ENCODE measurements at places on chromosomes 12 and 14. TPM values are rescaled to one million over a fixed set of nuclear protein-coding genes. Genes with fewer than 3 reads are reported as not detected.
A peak's percentile ranks its signal among the peaks of the same experiment; 100 is the strongest.

ACSM4 gene
- total RNA-seq, result not detected

HOXC11 gene
- not detected for total RNA-seq

KCNK10 gene
- not detected for total RNA-seq

DNA sequence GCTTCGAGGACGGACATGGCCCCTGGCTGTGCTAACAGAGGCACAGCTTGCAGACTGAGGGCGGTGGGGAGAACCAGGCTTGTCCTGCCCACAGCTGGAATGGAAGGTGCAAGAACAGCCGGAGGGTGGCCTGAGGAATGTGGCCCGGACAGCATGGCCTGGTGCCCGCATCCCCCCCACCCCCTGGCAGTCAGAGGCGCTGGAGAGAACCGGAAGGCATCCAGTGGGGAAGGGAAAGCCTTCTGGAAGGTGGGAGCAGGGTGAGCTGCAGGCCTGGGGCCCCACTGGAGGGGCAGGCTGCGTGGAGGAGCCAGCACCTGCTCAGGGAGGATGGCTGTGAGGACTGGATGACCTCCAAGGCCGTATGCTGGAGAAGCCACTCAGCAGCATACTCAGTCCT is 8.1 kb upstream of the CYP46A1 start:
- DNase-seq, result no peak

GRCh38 chr12:58888131-58888783 is 32.0 kb downstream of the LRIG3 start:
- no peak for DNase-seq

DNA sequence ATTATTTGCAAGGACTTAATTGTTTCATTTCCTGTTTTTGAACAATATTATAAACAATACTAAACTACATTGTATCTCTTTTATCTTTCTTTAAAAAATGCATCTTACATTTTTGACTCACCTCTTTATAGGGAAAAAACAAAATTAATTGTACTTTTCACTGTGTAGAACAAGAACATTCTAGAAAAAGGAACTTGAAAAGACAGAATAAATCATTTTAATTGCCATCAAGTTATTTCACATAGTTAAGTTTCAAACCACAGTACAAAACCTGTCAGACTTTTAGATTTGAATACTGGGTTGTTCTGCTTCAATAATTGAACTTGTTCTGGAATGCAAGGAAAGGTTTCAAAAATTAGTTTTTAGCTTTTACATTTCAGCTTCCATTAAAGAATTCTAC is 50.0 kb downstream of the SLC38A6 start:
- DNase-seq, result no peak

CLEC14A gene
- not detected for total RNA-seq

- DNase-seq, result no peak
Observed at GRCh38 chr14:101073598-101073965, 170.1 kb upstream of the RTL1 start.

ENO2 gene
- 85.6 TPM for total RNA-seq

GRCh38 chr12:81207664-81208063 is 129.8 kb downstream of the ACSS3 start:
- no peak for DNase-seq

LRRC43 gene
- not detected for total RNA-seq

DNA sequence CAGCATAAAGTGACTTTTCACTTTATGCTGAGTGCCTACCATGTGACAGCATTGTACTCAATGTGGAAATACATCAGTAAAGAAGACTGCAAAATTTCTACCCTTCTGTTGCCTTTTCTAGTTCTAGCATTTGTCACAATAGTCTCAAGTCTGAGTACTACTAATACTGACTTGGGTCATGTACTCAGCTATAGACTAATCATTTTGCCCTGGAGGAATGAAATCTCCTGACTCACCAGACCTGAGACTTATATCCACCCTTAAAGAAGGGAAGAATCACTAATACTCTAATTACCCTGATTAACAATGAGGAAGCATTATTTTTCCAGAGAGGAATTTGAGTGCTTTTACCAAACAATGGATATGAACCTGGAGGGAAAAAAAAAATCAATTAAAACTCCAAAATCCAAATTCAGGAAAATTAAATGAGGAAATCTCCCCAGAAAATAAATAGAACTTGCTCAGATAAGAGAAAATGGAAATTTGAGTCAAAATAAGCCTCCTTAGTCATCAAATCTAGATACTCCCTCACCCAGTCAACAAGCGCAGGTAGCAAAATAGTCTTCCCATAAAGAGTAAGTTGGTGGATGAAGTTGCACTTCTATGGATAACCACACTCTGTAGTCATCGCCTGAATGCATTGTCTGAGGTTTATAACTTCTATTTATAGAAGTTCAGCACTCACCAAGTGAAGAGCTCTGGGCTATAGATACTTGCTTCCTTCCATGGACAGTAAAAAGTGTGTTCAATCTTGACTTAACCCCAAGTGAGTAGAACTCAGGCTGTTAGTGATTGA is 386.6 kb downstream of the SYT1 start:
- no peak for DNase-seq

DNA sequence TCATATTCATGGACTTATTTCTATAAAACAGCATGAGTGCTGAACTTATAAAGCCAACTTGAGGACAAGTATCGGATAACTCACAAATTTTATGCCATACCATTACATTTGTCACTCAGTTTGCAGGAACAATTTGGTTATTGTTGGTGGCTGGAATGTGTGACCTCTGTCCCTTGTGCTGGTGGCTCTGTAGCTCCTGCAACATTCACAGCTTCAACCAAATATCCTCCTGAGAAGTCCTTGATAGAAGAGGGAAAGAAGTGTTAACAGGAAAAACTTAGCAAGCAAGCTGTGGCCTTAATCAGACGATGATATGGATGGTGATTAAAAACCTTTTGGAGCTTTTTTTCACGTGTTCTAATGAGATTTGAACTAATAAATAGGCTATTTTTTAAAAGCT is 61.0 kb upstream of the DNM1L start:
- no peak for DNase-seq

- DNase-seq, result no peak
Observed at GRCh38 chr12:80977346-80977745, 39.6 kb upstream of the LIN7A start.

DNA sequence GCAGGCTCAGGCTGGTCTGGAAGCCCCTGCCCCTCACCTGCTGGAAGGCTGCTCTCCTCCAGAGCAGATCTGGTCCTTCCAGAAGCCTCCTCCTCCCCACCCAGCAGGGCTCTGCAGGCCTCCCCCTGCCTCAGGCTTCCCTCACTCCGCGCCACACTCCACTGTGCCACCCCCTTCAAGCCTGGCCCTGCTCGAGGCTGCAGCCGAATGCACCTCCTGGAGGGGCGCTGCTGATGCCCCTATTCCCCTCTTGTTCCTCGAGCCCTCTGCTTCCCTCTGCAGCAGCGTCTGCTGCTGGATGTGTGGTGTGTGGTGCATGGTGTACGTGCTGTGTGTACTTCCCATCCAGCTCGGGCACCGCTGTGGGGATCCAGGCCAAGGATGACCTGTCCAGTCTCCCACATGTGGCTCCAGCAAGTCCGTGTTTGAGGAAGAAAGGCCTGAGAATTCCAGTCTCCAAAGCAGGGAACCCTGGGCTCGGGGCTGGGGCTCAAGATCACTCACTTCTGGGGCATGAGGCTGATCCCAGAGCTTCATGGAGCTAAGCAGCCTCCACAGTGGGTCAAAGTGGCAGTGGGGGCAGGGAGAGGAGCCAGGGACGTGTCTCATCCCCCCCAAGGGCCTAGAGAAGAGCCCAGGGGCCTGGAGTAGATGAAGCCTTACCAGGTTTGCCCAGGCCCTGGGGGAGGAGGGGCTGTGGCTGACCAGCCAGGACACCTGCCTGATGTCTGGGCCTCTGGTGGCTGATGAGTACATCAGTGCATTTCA is 136.0 kb upstream of the C14orf180 start:
- no peak for DNase-seq

GRCh38 chr14:21382886-21383847 is 652 bp downstream of the SUPT16H start:
- DNase-seq, result peak; percentile 72

DNA sequence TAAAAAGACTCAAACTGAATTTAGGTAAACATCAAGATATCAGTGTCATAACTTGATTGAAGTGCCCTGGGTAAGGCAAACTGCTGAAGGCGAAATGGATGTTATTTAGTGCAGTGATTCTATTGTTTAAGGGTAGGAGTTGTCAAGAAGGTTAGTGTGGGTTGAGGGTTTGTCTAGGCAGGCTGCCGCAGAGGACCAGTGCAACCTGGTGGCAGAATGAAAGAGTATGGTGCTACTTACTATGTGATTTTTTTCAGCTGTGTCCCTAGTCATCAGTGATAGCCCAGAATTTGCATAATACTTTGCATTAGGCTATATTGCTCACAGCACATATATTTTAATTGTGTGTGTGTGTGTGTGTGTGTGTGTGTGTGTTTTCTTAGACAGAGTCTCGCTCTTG is 1127.0 kb downstream of the GALC start:
- no peak for DNase-seq

PRPH gene
- not detected for total RNA-seq

HELB gene
- total RNA-seq, result 35.8 TPM

GRCh38 chr12:72476301-72476700 is 204.1 kb downstream of the TRHDE start:
- no peak for DNase-seq

INSM2 gene
- total RNA-seq, result not detected

- no peak for DNase-seq
Observed at GRCh38 chr12:125678589-125678993, 613.4 kb downstream of the AACS start.

DNA sequence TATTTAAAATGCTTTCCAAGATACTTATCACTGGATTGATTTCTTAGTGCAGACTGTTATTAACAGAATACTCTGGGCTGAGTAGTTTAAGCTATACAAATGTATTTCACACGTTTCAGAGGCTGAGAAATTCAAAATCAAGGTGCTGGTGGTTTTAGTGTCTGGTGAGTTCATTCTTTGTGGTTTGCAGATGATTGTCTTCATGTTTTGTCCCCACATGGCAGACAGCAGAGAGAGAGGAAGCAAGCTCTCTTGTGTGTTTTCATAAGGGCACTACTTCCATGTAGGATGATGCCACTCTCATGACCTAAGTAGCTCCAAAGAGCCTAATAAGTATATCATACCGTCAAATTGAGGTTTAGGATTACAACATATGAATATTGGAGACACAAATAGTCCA is 1348.9 kb upstream of the FLRT2 start:
- no peak for DNase-seq

ART4 gene
- not detected for total RNA-seq

- DNase-seq, result no peak
Observed at GRCh38 chr12:101678081-101678480, 19.4 kb upstream of the CHPT1 start.

GRCh38 chr12:123854918-123855317 is 92.8 kb downstream of the DNAH10 start:
- DNase-seq, result no peak

- DNase-seq, result no peak
Observed at GRCh38 chr12:52419656-52420055, 13.5 kb upstream of the KRT82 start.

DNA sequence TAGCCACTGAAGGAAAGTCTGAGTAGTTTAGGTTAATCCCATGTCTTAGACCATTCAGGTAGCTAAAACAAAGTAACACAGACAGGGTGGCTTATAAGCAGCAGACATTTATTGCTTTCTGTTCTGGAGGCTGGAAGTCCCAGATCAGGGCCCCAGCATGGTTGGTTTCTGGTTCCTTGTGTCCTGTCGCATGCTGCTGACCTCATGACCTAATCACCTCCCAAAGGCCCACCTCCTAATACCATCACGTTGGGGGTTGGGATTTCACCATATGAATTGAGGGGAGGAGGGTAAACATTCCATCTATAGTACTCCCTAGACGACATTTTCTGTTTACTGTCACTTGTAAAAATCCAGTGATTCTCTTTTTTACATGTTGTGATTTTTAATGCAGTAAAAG is 148.6 kb downstream of the FBXL14 start:
- DNase-seq, result no peak

MMP19 gene
- not detected for total RNA-seq
